CD4-positive, alpha-beta memory T cell (primary cell): ENCODE measurements at places on chromosomes 2 and 18.

- DNase-seq = no peak
These were observed 8.2 kb downstream of the FAM110C start for GRCh38 chr2:38155-38554.

DNA sequence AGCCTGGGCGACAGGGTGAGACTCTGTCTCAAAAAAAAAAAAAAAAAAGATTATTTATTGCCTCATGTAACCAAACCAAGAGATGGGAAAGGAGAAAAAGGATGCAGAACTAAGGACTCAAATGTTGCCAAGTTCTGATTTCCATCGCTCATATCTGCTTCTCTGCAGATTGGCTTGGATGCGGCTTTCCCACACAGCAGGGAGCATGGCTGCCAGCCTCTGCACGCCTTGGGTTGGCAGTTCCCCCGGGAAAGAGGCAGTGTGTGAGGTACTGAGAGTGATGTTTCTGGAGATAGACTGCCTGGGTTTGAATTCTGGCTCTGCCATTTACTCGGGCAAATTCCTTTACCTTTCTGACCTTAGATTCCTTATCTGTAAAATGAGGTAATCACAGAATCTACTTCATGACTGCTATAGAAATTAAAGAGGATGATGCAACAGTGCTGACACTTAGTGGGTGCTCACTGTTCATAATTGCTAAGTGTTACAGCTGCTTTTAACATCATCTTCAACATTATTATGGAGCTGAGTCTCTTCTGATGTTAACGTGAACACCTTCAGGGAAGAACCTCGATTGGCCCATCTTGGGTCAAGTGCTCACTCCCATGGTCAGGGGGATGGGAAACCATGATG, 68.8 kb downstream of the ACAA2 start:
- DNase-seq = no peak

DNA sequence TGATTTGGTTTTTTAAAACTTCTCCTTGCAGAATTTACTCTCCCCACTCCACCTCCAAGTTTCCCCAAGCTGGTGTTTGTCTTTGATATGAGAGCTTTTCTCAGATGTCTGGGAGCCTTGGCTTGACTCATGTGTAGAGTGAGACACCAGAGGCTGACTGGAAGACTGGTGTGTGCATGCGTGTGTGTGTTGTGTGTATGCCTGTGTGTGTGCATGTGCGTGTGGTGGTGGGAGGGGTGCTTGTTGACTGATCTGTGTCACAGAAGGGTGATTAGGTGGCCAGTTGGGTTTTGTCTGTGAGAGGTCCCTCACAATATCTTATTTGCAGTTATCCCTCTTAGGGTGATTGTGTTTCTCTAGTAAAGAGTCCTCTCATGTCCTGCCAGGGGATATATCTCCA, 50.5 kb upstream of the HPCAL1 start:
- DNase-seq = no peak

- DNase-seq = no peak
These were observed 6.0 kb downstream of the DNER start for GRCh38 chr2:229708335-229708734.

DNA sequence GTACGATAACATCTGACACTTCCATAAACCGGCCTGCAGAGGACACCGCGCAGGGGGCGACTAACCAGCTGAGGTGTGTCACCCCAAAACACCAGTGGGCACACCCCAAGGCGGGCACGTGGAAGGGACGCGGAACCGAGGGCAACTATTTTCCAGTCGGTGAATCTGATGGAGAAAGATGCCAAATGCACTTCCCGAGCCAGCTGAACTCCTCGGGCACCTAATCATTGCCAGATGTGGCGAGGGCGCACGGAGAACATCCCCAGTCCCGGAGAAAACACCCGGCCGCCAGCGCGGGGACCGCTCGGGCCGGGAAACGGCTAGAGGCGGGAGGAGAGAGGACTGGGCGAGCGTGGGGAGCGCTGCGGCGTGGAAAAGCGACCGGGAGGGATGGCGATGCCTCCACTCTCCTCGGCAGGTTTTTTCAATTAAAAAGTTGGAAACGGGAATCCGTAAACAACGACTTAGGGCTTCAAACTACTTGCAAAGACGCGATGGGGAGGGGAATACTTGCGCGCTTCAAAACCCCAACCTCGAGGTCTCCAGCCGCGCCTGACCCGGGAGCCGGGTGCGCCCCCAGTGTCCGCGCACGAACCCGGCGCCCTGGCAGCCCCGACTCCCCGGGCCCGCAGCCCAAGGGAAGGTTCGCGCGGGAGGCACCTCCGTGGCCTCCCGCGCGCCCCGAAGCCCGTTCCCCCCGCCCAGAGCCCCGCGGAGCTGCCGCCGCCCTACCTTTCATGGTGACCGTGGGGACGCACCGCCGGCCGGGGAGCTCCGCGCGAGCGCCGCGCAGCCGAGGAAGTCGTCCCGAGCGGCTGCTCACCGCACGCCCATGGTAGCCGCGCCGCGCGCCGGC, 497 bp downstream of the COLEC12 start:
- DNase-seq = no peak

GRCh38 chr2:61993422-61994024, 88.0 kb downstream of the COMMD1 start:
- no peak for DNase-seq

GRCh38 chr2:84231478-84231877, 227.6 kb downstream of the SUCLG1 start:
- DNase-seq = no peak

DNA sequence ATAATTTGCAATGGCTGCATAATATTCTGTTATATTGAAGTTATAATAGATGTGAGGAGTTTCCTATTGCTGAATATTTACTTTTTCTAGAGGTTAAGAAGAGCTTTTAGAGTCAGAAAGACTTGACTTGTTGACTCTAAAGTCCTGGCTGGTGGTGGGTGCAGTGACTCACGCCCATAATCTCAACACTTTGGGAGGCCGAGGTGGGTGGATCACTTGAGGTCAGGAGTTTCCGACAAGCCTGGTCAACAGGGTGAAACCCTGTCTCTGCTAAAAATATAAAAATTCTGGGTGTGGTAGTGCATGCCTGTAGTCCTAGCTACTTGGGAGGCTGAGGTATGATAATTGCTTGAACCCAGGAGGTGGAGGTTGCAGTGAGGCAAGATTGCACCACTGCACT, 33.9 kb upstream of the ATIC start:
- DNase-seq = no peak

DNA sequence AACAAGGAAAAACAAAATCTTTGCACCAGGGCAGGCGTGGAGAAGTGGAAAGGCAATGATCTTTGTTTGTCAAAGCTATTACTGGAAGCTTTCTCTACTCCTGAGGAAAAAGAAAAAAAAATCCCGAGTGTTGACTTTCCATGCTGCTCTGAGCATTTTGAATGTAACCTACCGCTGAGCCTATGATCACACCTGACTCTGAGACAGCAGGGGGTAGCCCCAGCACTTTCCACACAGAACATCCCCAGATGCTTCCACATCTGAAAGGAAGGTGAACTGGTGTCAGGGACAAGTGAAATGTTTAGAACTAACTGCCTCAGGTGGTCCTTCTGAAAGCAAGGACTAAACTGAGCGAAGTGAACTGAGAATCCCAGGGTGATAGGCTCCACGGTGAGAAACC, 1315.1 kb upstream of the DDX18 start:
- no peak for DNase-seq

DNA sequence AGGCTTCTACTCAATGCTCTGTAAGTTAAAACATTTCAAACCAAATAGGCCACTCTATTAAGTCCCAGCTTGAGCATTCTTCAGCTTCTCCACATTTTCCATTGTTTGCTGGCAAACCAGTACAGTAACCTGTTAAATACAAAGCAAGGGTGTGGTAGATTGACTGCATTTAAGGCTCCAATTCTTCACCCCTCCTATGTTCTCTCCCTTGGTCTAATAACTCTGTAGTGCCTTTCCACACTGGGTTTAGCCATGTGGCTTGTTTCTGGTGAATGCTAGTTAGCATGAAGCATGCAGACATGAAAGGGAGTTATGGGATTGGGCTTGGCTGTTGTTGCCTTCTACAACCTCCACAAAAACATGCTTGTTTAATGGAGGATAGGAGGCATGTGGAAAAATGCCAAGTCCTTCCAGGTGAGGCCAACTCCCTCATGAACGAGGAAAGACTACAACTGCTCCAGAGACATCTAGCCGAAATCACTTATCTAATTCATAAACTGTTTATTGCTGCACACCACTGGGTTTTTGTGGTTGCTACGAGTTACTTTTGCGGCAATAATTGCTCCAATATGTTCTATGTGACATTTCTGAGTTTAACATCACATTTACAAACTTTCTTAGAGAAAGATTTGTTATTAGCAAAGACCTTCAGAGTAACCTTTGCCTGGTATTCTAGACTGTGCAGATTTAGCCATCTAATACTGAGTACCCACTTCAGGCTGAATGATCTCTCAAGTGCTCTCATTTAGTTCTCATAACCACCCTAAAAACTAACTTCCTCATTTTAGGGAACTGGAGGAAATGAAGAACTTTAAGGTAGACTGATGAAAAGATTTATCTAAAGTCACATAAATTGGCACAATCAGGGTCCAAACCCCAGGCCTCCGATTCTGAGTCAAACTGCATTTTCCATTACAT, 104.0 kb downstream of the SMAD2 start:
- no peak for DNase-seq

DNA sequence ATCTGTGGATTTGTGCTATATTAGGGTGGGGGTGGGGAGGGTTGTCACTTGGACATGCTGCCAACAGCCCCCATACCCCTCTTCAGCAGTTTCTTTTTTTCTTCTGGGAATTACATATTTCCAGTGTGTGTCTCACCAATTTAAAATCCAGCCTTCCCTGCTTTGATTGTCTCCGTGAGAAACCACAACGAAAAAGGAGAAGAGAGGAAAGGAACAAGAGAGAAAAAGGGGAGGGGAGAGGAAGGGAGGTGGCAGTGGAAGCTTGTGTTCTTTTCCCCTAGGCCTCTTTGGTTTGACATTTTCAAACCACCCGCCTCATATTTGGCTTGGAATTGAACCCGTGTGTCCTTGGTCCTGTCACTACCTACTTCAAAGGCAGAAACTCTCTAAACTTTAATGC, 860 bp downstream of the CTNNA2 start:
- no peak for DNase-seq

GRCh38 chr2:168894101-168894500, 3.9 kb upstream of the SPC25 start:
- DNase-seq = no peak

- no peak for DNase-seq
These were observed 25.9 kb downstream of the HDLBP start for GRCh38 chr2:241289597-241289996.

DNA sequence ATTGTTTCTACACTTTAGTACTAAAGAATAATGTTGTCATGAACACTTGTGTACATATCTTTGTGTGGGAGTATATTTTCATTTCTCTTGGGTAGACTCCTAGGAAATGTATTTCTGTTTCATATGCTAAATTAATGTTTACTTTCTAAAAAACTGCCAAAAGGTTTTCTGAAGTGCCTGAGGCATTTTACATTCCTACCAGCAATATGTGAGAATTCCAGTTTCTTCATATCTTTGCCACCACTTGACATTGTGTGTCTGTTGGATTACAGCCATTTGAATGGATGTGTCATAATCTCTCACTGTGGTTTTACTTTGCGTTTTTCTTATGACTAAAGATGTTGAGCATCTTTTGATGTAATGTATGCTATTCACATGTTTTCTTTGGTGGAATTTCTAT, 428.2 kb upstream of the KCNH7 start:
- no peak for DNase-seq

DNA sequence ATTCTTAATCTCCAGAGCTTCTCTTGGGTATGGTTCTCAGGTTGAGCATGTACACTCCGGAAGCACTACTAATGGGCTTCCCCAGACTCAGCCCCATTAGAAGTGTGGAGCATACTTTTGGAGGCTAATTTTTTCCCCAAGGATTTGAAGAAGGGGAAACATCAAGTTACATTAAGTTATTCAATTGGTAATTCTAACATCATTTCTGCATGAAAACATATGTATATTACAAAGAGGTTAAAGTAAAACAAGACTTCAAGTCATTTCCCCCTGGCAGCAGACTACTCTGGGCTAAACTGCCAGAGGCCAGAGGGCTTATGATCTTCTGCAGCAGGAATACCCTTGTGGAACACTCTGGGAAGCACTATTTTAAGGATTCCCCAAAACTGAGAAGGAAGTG, 227.7 kb upstream of the STK17B start:
- no peak for DNase-seq

DNA sequence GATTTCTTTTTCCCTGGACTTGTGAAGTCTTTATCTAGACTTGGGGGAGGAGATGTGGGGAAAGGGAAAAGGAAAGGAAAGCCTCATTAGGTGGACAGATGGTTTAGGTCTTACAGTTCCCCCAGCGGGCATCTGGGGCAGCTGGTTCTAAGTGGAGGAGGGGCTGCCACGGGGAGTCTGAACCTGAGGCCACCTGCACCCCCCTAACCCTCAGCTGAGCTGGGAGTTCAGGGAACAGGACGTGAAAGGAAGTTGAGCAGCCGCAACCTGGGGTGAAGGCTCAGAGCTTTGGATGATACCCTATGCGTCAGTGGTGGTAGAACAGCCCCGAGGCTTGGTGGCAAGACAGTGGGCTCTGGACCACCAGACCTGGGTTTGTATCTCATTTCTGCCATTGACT, 26.8 kb downstream of the ITM2C start:
- no peak for DNase-seq

- no peak for DNase-seq
These were observed 104.5 kb upstream of the NCK2 start for GRCh38 chr2:105640246-105640645.

DNA sequence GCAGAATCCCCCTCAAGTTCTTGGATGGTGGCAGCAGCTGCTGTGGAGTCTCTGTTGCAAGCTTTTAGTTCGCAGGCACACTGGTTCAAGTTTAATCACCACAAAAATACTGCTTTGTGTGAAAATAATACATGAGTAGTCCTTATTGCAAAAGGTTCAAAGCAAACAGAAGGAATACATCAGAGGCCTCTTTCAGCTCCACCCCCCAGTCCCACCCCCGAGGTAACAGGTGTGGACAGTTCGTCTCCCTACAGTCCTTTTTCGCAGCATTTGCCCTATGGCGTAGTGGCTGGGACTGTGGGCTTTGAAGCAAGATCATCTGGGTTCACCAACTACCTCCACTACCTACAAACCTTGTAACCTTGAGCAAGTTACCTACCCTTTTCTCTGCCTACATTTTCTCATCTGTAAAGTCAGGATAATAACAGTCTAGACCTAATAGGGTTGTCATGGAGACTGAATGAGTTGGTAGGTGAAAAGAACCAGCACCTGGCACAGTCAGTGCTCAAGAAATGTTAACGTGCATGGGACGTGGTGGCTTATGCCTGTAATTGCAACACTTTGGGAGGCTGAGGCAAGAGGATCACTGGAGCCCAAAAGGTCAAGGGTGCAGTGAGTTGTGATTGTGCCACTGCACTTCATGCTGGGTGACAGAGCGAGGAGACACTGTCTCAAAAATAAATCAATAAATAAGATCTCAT, 61.7 kb downstream of the TCF7L1 start:
- DNase-seq = no peak

- no peak for DNase-seq
These were observed 2.9 kb downstream of the KLHL29 start for GRCh38 chr2:23387845-23388244.

GRCh38 chr2:3823748-3824147, 120.4 kb downstream of the DCDC2C start:
- DNase-seq = no peak
